ENCODE measurements at places on chromosomes 6 and 20.

- DNase-seq = no peak
Observed at GRCh38 chr20:61434341-61434781, 182.3 kb downstream of the CDH4 start.

DNA sequence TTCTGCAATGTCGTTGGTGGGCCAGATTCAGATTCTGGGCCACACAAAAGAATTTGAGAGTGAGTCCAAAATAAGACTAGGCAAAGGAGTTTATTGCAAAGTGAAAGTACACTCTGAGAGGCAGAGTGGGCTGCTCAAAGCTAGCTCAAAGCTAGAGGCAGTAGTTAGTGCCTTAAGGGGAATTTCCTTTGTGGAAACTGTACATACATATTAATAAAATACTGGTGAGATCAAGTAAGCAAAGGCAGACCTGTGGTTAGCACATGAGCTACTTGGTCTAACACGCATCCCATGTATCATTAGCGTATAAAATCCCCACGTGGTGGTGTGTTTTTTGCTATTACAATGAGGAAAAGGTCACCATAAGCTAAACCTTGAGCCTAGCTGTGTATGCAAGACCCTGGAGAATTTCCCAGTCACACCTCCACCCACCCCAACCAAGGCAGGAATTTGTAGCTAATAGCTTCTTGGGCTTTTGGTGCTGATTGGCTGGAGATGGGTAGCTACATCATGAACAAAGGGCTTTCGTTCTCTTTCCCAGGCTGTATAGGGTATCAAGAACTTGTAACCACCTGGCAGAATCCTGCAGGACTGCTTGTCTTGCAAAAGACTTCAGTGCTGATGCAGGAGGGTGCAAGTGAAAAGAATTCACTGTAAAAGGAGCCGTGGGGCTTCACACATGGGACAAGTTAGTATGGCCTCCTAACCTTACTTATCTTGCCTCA is 14.7 kb upstream of the TRIM26 start:
- DNase-seq = no peak

DNA sequence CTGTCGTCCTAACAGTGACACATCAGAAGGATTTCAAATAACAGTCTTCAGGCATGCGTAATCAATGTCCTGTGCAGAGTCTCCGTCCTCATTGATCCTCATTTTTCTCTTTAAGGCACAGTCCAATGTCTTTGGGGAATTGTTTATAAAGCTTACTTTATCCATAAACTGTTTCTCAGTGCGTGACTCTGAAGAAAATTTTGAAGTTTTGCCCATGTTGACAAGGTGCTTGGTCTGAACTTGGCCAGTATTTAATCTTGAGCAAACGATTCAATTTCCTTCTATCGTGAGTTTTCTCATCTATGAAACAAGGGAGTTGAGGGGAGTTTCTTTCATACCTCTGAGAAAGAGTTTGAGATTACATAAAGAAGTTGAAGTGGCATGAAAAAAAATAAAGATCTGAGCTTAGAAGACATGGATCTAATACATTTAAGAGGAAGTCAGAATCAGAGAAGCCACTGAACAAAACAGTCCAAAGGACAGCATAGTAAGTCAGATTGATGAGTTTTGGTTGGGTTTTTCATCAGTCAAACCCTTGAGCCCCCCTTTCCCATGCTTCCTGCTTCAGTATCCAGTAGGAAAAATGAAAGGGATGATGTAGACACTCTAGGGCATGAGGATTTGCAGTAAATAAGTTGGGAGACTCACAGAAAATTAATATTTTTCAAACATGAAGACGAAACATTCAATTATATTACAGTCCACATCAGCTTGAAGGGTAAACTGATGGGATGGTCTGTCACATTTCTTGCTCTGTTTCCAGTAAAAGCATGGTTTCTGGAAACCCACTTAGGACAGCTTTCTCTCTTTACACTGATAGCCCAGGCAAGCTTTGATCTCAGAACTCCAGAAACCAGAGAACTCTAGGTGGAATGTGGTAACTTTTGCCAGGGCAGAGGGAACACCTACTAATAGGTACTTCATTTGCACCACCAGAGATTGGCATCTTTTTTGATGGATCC is 8.1 kb downstream of the EDN1 start:
- DNase-seq = no peak

GRCh38 chr20:17775600-17775999 is 75.8 kb downstream of the BANF2 start:
- no peak for DNase-seq

GRCh38 chr20:63330084-63330760 is 30.9 kb downstream of the CHRNA4 start:
- DNase-seq = no peak

GRCh38 chr6:74431873-74432580 is 736.0 kb downstream of the CD109 start:
- no peak for DNase-seq
